ENCODE measurements at places on chromosomes 2 and 18. TPM values are rescaled to one million over a fixed set of nuclear protein-coding genes. Genes with fewer than 3 reads are reported as not detected.

Gene ARHGAP28
- 25.6 TPM for total RNA-seq

Gene MPHOSPH10
- total RNA-seq = 21.2 TPM

Gene KLHL41
- total RNA-seq = 0.19 TPM

Gene TCF23
- not detected for total RNA-seq

Gene SLC23A3
- 2.6 TPM for total RNA-seq

Gene TBR1
- 0.10 TPM for total RNA-seq

Gene UCN
- 0.38 TPM for total RNA-seq

Gene ALPI
- not detected for total RNA-seq

Gene PLCL1
- total RNA-seq = 7.3 TPM

All from vein endothelial cell (primary cell).